ENCODE measurements at places on chromosomes 7 and 10.

GRCh38 chr10:3140280-3140679, 32.3 kb downstream of the PITRM1 start:
- DNase-seq = no peak

- no peak for DNase-seq
Measured at GRCh38 chr10:28304032-28304571, 1.2 kb upstream of the MPP7 start.

DNA sequence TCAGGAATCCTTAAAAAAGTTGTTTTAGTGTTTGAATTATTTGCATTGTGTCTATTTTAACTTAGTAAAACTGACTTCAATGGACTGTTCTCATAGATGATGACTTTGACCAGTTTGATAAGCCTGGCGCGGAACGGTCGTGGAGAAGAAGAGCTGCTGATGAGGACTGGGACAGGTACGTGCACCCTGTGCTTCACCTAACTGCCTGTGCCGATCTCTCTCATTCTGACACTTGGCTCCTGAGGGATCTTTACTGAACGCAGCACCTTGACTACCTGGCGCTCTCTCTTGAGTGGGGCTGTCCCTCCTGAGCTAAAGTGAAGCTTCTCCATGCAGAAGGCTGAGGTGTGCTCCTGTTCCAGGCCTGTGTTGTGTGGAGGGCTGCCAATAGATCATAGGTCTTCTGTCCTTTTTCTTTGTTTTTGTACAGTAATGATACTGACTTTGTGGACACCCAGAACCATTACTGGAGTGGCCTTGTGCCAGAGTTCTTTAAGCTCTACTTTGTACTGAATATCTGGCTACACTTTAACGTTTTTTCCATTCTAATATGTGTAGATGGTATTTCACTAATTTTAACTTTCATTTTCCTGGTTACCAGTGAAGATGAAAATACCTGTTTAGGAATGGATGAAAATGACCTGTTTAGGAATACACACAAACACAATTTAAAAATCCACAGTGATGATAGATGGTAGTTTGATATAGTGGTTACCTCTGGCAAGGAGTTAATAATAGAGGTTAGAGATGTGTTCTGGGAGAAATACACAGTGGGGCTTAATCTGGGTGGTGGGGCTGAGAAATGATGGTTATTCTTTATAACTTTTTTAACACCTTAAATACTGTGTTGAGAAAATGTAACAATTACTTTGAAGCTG, 20.9 kb downstream of the RBM33 start:
- no peak for DNase-seq

DNA sequence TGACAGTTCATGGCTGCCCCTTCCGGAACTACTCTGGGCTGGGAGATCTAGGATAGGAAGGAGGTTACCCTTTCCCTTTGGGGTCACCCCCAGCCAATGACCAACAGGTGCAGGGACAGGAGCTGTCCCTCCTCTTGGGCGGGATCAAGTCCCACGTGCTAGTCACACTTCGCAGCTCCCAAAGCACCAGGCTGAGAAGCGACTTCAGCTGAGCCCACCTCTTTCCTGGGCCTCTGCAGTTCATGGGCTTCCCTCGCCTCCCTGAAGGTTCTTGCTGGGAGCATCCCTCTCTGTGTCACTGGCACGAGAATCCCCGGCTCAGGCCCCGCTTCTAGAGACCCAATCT, 115.5 kb downstream of the FAM53B start:
- DNase-seq = no peak

GRCh38 chr10:60167050-60167449, 222.6 kb downstream of the ANK3 start:
- no peak for DNase-seq

Measured in left renal pelvis (tissue), 4 donors.